CD4-positive, alpha-beta memory T cell (primary cell): ENCODE measurements at places on chromosomes 7 and 10. TPM values are rescaled to one million over a fixed set of nuclear protein-coding genes. Genes with fewer than 3 reads are reported as not detected.

The GPR146 gene
- total RNA-seq = 10.1 TPM

The AGAP9 gene
- 11.3 TPM for total RNA-seq

The IL15RA gene
- total RNA-seq = 11.1 TPM

The CPN1 gene
- total RNA-seq = not detected

The GNAT3 gene
- not detected for total RNA-seq

The JAKMIP3 gene
- 0.29 TPM for total RNA-seq

The LIPJ gene
- 0.19 TPM for total RNA-seq
